ENCODE measurements at places on chromosomes 4 and X.

GRCh38 chr4:43238008-43238407 is 345.5 kb downstream of the GRXCR1 start:
- DNase-seq, result no peak

GRCh38 chrX:3451571-3451970 is 105.1 kb upstream of the MXRA5 start:
- peak; percentile 80 for DNase-seq

- no peak for DNase-seq
Measured at GRCh38 chr4:150248181-150248580, 169.9 kb downstream of the DCLK2 start.

DNA sequence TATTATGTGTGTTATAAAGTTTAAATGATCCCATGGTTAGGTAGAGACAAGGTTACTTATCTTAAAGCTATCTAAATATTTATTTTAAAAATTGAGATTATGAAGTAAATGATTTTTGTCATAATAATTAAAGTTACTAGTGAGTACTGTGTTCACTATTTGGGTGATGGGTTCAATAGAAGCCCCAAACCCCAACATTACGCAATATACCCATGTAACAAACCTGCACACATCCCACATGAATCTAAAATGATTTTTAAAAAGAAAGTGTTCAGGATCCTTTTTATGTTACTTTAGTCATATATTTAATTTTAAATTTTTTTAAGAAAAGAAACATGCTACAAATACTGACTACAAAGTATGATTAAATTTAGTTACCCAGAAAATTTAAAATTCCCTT is 193.9 kb downstream of the TLL1 start:
- no peak for DNase-seq

DNA sequence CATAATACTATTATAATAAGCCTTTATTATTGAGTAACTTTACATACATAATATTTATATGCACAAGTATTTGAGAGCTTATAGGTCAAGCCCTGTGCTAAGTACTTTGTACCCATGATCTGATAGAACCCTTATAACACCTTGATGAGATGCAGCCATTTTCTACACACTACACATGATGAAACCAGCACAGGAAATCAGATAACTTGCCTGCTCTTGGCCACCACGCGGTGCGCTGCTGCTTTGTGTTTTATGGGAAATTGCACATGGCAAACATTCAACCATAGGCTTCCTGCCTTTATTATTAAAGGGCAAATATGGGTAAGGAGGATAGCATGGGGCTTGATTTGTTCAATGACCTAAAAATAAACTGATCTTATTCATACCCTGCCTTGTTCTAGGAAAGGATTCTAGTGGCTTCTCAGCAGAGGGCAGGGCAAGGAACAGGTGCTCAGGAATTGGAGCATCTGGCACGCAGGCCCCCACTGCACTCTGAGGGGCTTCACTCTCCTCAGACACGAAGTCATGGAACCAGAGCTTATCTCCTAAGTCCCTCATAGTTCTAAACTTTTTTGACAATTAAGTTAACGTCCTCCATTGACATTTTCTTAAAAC is 31.6 kb upstream of the NAP1L5 start:
- DNase-seq, result peak; percentile 48

- DNase-seq, result no peak
Measured at GRCh38 chr4:67365661-67366245, 179.6 kb downstream of the CENPC start.

GRCh38 chrX:39896951-39897740 is 200.6 kb downstream of the BCOR start:
- peak; percentile 87 for DNase-seq

GRCh38 chr4:84232309-84233095 is 266.6 kb downstream of the NKX6-1 start:
- DNase-seq, result no peak

DNA sequence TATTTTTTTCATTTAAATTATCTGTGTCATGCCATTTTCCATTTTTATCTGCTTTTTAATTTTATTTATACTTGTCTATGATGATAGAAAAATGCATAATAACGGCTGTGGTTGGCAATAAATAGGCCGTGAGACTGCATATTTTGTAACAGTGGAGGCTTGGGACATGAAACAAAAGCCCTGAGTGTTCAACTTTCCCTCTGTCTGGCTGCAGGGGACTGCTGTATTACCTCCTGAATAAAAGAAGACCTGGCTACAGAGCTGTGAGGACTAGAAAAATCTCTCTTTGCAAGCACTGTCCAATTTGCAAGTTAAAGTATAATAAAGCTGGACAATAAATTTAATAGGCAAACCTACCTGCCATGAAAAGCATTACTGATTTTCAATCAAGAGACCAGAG is 82.1 kb downstream of the MAGEB10 start:
- DNase-seq, result no peak

- peak; percentile 40 for DNase-seq
Measured at GRCh38 chrX:72027024-72027913, 104.4 kb downstream of the RTL5 start.

GRCh38 chrX:152899111-152899873 is 1.4 kb downstream of the ZNF185 start:
- no peak for DNase-seq

GRCh38 chrX:106588801-106589200 is 23.0 kb upstream of the RADX start:
- no peak for DNase-seq

GRCh38 chr4:83388313-83388676 is 53.6 kb upstream of the HPSE start:
- no peak for DNase-seq

GRCh38 chr4:128862608-128863311 is 53.3 kb downstream of the JADE1 start:
- DNase-seq, result no peak

GRCh38 chrX:85327060-85327333 is 52.5 kb downstream of the POF1B start:
- DNase-seq, result no peak

DNA sequence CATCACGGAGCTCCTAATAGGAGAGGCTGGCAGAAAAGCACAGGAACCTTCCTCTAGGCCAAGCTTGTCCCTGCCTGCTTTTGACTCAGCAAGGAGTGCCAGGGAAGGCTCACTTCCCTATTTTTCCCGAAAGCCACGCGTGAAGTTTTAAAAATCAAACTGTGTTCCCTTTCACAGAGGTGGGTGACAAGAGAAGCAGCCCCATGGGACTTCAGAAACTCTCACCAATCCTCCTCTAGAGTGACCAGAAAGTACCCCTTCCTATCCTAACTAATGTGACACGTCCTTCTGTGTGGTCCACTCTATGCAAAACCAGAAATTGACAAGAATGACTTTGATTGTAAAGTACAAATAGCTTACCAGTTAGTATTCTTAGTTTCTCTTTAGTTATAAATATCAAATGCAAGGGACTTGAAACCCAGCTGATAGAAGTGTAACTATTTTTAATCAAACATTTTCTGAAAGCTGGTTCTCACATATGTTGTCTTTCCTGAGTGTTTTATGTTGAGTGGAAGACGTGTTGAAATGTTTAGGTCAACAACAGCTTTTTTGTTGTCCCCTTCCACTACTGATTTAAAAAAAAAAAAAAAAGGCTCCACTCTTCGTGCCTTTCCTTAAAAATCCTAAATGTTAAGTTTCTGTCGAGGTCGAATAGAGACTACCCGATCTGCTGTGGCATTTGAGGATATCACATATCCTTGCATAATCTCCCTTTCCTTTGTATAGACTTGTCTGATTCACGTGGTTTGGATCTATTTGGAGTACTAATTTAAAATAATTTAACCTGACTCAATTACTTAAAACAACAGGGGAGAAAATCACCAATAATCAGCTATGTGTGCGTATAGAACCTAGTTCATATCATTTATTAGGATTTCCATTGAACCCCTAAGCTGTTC is 42.1 kb downstream of the NFKB1 start:
- DNase-seq, result no peak

GRCh38 chrX:114906984-114907510 is 110.4 kb downstream of the IL13RA2 start:
- DNase-seq, result no peak

- no peak for DNase-seq
Measured at GRCh38 chr4:119648398-119648797, 19.8 kb upstream of the PDE5A start.

GRCh38 chr4:159390648-159391047 is 287.8 kb downstream of the RAPGEF2 start:
- DNase-seq, result peak; percentile 49

DNA sequence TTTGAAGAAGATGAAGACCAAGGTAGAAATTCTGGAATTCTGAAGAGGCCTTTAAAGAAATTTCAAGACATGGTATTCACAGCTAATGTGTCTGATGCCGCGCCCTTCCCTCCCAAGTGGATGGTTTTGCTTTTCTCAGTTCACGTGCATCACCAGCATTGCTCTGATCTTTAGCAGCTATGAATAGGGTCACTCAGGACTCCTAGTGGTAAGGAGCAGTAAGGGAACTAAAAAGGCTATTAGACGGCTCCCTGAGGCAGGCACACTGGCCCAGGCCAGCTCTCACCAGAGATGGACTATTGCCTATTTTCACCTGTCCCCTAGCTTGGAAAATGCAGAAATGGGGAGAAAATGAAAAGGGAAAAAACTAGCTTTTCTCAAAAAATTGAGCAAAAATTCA is 447.5 kb upstream of the RASGEF1B start:
- no peak for DNase-seq

- no peak for DNase-seq
Measured at GRCh38 chr4:110188113-110188512, 10.3 kb downstream of the ELOVL6 start.

DNA sequence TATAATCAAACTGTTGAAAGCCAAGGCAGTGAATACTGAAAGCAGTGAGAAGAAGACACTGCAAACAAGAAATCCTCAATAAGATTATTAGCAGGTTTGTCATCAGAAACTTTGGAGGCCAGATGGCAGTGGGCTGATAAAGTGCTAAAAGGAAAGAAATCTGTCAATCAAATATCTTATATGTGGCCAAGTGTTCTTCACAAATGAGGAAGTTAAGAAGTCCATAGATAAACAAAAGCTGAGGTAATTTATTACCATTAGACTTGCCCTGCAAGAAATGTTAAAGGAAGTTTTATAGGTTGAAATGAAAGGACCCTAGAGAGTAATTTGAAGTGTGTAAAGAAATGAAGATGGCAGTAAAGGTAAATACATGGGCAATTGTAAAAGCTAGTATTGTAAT is 586.6 kb downstream of the RAPGEF2 start:
- no peak for DNase-seq

- DNase-seq, result no peak
Measured at GRCh38 chr4:68630371-68630770, 40.1 kb downstream of the UGT2B15 start.

DNA sequence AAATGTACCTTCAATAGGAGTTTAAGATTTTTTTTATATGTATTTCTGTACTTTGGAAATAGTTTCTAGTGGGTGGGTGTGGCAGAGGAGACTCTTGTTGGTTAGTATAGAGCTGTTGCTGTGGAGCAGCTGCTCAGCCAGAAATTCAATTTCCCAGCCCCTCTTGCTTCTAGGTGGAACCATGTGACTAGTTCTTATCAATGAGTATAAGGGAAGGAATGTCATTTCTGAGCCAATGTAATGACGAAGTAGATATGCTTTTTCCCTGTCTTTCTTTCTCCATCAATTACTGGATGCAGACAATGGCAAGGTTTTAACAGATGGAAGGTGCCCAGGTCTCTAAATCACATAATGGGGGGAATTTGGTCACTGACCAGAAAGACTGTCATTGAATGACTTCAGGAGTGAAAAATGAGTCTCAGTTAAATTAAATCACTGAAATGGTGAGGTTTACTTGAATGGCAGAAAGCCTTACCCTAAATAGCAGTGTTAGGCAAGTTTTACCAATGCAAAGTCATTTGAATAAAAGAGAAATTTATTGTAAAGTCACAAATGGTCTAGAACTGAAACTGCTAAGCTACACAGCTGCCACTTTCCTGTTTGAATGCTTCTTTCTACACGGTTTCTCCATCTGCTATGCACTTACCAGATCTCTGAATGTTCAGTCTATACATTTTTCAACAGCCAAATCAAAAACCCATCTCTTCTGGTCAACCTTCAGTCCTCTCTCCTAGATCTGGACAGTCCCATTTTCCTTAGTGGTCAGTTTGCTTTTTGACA is 795.4 kb upstream of the MAGEB2 start:
- peak; percentile 8 for DNase-seq

DNA sequence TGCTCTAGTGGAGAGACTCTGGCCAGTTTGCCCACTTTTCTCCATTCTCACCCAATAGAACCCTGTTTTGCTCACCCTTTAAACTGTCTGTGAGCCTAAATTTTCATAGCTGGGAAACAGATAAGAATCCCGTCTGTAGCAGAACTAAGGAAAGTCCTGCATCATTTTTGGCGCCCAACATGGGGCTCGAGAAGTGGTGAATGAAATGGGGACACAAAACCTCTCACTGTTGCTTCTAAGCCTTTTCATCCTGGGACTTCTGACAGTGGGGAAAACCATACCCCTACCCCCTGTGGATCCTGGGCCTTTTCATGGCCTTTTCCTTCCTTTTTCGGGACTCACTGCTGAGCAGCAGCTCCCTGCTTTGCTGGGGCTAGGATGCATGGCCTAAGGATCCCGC is 189.9 kb downstream of the INPP4B start:
- DNase-seq, result no peak

GRCh38 chr4:92387459-92388069 is 83.8 kb downstream of the GRID2 start:
- DNase-seq, result peak; percentile 59

DNA sequence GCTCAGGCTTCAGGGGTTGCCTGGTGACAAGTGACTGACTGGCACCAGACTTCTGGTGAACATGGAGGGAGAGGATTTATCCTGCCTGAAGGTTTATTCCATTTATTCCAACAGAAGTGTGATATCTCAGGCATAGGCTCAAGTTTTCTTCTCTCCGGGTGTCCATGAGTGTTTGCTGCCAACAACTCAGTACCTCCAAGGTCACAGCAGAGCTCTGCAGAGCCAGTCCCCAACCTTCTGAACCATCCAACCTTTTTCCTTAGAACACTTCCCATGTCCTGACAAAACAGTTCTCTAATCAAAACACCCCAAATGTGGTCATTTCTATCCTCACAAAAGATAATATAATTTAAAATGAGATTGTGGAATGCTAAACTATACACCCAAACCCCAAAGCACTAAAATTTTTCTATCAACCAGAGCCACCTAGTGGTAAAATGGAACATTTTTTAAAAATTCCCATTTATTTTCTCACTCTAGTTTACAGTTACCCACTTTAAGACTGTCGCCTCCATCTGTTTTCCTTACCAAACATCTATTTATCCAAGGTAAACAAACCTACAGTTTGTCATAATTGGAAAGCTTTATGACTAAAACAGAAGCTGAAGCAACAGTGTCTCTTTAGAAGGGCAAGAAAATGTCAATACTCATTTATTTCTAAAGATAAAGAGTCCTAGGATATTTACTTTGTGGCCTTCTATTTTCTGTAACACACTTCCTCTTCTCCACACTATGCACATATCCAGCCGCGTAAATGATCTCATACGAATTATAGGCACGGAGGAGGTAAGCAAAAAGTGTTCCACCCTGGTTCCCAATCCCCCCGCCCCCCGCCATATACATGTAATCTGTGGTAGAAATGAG is 39.5 kb downstream of the TMEM154 start:
- DNase-seq, result peak; percentile 57
